Epithelial cell of alveolus of lung (primary cell): ENCODE measurements at places on chromosomes 11 and 22. TPM values are rescaled to one million over a fixed set of nuclear protein-coding genes. Genes with fewer than 3 reads are reported as not detected.

Gene TIMP3
- 48.7 and 309 TPM in 2 replicates for total RNA-seq

Gene SERPIND1
- not detected in 2 replicates for total RNA-seq

Gene TBX10
- total RNA-seq, result not detected in 2 replicates

Gene CSRP3
- total RNA-seq, result not detected in 2 replicates

Gene SLC22A12
- total RNA-seq, result not detected in 2 replicates

Gene SYCE3
- not detected in 2 replicates for total RNA-seq

Gene TRIM21
- total RNA-seq, result 14.2 and 16.1 TPM in 2 replicates

Gene OR51B4
- not detected in 2 replicates for total RNA-seq

Gene KCNJ5
- total RNA-seq, result not detected in 2 replicates

Gene OR4C13
- total RNA-seq, result not detected in 2 replicates

Gene NAP1L4
- total RNA-seq, result 63.2 and 69.2 TPM in 2 replicates

Gene TYR
- not detected in 2 replicates for total RNA-seq

Gene OR8A1
- total RNA-seq, result not detected in 2 replicates

Gene C22orf15
- 0.08 and 0.52 TPM in 2 replicates for total RNA-seq

Gene HNRNPUL2
- 9.2 and 16.2 TPM in 2 replicates for total RNA-seq

Gene C11orf97
- total RNA-seq, result not detected in 2 replicates

Gene NAV2
- total RNA-seq, result 4.3 and 10.6 TPM in 2 replicates

Gene CCDC89
- 2.7 and 2.8 TPM in 2 replicates for total RNA-seq

Gene UBQLN3
- total RNA-seq, result under 0.01 and 0.08 TPM in 2 replicates

Gene PLXNB2
- total RNA-seq, result 98.1 and 136 TPM in 2 replicates

Gene OR4S1
- not detected in 2 replicates for total RNA-seq

Gene MLC1
- 0.08 TPM in 1 of 2 replicates, not detected in the other for total RNA-seq

Gene OR8J3
- total RNA-seq, result not detected in 2 replicates

Gene MEI1
- 4.5 TPM in 1 of 2 replicates, not detected in the other for total RNA-seq

Gene SCT
- total RNA-seq, result not detected in 2 replicates

Gene TEX54
- not detected in 2 replicates for total RNA-seq

Gene OR5D18
- not detected in 2 replicates for total RNA-seq

Gene OLFML1
- 0.39 and 6.1 TPM in 2 replicates for total RNA-seq

Gene RPS19BP1
- 99.9 and 102 TPM in 2 replicates for total RNA-seq

Gene GRIA4
- total RNA-seq, result 7.6 and 26.6 TPM in 2 replicates

Gene IGLL5
- not detected in 2 replicates for total RNA-seq

Gene OR6T1
- total RNA-seq, result not detected in 2 replicates

Gene LRRC74B
- not detected in 2 replicates for total RNA-seq

Gene LINC01488
- total RNA-seq, result not detected in 2 replicates

Gene OR2AG2
- not detected in 2 replicates for total RNA-seq

Gene GP1BB
- 2.3 and 7.1 TPM in 2 replicates for total RNA-seq

Gene C11orf91
- total RNA-seq, result not detected in 2 replicates

Gene PKDREJ
- under 0.01 TPM in 1 of 2 replicates, not detected in the other for total RNA-seq

Gene KCNQ1
- total RNA-seq, result 0.13 TPM in 1 of 2 replicates, not detected in the other

Gene CDON
- 1.3 and 12.1 TPM in 2 replicates for total RNA-seq

Gene KCNE3
- total RNA-seq, result 0.52 and 6.3 TPM in 2 replicates

Gene OR52H1
- total RNA-seq, result 0.16 TPM in 1 of 2 replicates, not detected in the other

Gene MYO7A
- total RNA-seq, result under 0.01 TPM in 1 of 2 replicates, not detected in the other
